ENCODE measurements at places on chromosomes 11 and 22. TPM values are rescaled to one million over a fixed set of nuclear protein-coding genes. Genes with fewer than 3 reads are reported as not detected.

Gene KCNJ1
- total RNA-seq: not detected

Gene PHOX2A
- total RNA-seq: not detected

Gene WNT11
- total RNA-seq: 2.6 TPM

Gene TRIM21
- 25.2 TPM for total RNA-seq

DNA sequence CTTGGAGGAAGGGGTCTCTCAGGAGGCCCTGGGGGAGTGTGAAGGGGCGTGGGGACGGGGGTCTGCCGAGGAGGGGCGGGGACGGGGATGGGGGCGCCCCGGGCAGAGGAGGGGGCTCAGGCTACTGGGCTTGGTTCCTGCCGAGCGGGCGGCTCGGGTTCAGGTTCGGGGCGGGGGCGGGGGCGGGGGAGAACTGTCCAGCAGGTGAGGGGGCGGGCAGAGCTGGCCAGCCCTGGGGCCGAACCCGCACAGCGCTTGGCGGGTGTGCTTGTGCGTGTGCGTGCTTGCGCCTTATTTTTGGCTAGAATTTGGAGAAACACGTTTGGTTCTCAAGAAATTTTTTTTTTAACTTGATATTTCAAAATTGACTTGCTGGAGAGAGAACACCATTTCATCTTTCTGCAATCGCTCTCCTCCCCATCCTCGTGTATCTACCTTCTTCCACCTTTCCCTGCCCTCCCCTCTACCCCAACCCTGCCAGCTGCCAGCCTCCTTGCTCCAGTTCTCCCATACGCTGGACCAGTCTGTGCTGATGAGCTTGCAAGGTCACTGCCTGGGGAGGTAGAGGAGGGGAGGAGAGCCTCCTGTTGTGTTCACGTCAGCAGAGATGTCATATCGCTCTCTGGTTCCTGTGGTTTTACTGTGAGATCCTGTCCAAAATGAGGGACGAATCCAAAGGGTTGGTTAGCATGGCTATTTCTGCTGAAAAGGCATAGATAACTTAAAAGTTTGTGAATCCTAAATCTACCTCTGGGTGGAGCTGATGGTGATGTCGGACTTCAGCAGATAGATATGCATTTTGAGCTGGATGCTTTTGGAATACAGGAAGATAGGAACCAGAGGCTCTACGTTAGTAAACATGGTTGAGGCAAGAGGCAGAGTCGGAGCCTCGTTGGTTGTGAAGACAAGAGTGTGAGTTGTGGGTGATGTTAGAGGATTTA, 668 bp downstream of the MADD start:
- peak; percentile 51 for DNase-seq

DNA sequence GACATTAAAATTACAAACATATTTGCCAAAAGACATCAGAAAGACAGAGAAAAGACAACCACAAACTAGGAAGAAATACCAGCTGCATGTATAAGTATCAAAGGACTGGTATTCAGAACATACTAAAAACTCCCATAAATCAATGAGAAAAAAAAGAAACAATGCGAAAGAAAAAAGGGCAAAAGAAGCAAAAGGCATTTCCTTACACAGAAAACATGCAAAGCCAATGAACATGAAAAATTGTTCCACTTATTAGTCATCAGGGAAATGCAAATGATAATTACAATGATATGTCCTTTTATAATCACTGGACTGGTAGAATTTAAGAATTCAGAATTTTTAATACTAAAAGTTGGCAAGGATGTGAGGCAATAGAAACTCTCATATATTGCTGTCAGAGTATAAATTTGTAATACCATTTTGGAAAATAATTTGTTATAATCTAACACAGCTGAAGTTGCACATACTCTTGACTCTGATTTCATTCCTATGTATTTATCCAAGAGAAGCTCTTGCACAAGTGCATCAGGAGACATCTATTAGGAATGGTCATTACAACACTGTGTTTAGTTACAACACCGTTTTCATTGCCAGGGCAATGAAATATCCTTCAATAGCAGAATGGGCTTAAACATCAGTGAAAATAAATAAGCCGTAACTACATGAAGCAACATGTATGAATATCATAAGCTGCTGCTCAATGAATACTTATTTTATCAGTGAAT, 279.7 kb downstream of the SWAP70 start:
- DNase-seq: no peak

DNA sequence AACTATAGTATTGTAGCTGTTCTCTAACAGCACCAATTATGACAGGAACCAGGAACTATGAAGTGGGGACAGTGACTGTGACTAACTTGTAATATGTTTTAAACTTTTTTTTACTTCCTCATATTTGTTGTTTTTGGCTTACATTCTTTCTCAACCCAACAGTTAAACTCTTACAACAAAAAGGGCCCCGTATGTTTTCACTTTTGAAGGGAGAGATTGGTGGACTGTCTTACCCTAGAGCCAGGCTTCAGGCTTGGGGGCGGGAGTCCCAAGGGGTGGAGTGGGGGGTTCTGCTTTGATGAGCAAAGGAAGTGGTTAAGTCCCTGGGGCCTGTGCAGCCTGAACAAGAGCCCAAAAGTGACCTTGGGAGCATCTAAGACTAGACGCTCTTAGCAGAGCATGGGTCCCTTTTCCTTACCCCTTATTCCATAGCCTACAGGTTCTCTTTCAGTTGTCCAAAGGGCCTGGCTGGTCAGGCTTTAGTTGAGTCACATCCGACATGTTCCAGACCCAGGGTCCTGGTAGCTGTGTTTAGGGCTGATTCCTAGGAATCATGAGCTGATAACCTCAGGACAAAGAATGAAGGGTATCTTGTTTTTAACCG, 38.8 kb downstream of the STIM1 start:
- no peak for DNase-seq

GRCh38 chr22:50731811-50732624, 6.0 kb upstream of the ACR start:
- DNase-seq: peak; percentile 11

GRCh38 chr11:35823742-35824298, 120.0 kb upstream of the LDLRAD3 start:
- DNase-seq: no peak

DNA sequence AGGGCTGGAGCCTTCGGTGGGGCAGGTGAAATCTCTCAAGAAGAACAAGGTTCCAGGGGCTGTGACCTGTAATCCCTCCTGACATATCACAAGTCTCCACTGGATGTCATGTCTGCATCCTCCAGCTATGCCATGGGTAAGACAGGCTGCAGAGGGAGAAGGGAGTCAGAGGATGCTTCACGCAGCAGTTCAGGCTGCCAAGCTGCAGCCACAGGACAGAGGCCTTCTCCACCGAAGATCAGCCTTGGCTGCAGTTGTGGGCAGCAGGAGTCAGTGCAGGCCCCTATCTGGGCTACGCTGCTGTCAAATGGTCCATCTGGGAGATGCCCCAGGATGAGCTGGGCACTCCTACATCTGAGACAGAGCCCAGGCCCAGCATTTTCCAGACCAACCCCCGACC, 25.0 kb downstream of the DKK3 start:
- no peak for DNase-seq

- no peak for DNase-seq
Observed at GRCh38 chr11:120381401-120381800, 45.2 kb downstream of the ARHGEF12 start.

- no peak for DNase-seq
Observed at GRCh38 chr11:95148406-95148805, 58.8 kb downstream of the ENDOD1 start.

GRCh38 chr11:134800130-134800529, 388.1 kb upstream of the B3GAT1 start:
- no peak for DNase-seq

Measured in A172 (cell line).